ENCODE measurements at places on chromosomes 7 and 10. TPM values are rescaled to one million over a fixed set of nuclear protein-coding genes. Genes with fewer than 3 reads are reported as not detected.

The PLEKHS1 gene
- total RNA-seq: not detected

The PIK3AP1 gene
- 142 TPM for total RNA-seq

The SPDYE1 gene
- total RNA-seq: not detected

The SPDYE5 gene
- not detected for total RNA-seq

The GPR22 gene
- total RNA-seq: not detected

The POM121 gene
- 65.7 TPM for total RNA-seq

The GATA3 gene
- 0.80 TPM for total RNA-seq

The SFTPA1 gene
- 3.7 TPM for total RNA-seq
